Left forelimb (tissue), 1 donor: ENCODE measurements at places on chromosomes 6 and 20.

DNA sequence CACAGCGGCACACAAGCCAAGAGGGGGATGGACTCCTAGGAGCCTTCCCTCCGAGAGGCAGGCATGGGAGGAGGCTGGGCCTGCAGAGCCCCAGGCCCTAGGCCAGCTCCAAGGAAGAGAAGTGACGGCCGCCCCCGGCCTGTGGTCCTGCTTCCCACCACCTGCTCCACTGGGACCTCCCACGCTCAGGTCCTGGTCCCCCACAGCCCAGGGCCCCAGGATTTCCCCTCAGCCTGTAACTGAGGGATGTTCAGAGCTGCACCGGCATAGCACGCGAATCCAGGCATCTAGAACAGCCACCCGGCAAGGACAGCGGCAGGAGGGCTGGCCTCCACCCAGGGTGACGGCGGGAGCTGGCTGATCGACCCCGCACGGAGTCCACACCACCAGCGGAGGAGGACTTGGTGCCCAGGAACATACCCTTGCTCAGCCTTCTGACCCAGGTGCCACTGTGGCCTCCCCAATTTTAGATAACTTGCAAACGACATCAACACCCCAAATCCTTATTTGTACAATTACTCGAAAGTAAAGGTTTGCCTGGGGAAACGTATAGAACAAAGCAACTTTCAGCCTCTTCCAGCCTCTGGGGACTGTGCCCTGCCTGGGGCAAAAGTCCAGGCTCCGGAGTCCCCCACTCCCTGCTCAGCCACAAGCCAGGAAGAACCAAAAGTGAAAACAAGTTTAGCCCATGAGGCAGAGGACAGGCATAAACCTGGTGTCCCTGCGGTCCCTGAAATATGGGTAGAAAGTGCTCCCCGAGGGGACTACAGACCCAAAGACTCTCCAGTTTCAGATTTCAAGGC lies 3.5 kb downstream of the GATA5 start:
- DNase-seq: no peak

- no peak for DNase-seq
Observed at GRCh38 chr6:21003780-21004541, 469.7 kb downstream of the CDKAL1 start.

GRCh38 chr6:155528982-155529453 lies 73.4 kb upstream of the NOX3 start:
- DNase-seq: no peak

DNA sequence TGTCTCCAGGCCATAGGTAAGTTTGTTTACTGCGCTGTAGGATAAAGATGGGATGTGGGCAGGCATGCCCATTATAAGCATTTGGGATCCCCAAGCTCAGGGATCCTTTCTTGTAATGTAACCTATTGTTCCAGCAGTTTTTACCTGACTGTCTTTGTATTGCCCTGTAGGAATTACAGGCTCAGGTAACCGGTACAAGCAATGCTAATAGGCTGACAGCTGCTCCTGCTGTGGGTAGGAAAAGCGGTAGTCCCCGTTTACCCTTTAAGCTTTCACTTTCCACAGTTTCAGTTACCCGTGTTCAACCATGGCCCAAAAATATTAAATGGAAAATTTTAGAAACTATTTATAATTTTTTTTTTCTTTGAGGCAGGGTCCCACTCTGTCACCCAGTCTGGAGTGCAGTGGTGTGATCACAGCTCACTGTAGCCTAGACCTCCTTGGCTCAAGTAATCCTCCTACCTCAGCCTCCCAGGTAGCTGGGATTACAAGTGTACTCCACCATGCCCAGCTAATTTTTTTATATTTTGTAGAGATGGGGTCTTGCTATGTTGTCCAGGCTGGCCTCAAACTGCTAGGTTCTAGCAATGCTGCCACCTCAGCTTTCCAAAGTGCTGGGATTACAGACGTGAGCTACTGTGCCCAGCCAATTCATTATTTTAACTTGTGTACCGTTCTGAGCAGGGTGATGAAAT lies 108.6 kb downstream of the CDYL start:
- DNase-seq: no peak

- no peak for DNase-seq
Observed at GRCh38 chr20:62402456-62403150, 4.5 kb downstream of the CABLES2 start.

DNA sequence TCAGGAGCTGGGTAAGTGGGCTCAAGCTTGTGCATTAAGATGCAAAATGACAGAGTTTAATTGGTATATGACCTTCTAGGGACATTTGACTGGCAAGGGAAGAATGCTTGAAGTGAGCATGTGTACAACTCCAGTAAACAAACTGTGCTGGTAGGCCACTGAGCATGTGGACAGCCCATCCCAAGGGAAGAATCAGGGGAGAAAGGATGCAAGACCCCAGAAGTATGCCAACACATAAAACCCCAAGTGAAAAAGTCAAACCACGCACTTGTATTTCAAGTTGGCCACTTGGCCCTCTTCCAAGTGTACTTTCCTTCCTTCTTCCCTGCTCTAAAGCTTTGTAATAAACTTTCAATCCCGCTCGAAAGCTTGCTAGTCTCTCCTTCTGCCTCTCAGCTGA lies 10.4 kb upstream of the THBD start:
- no peak for DNase-seq

GRCh38 chr6:99603421-99604165 lies 3.0 kb upstream of the PRDM13 start:
- DNase-seq: peak; percentile 79

GRCh38 chr6:29976253-29976587 lies 33.9 kb downstream of the HLA-A start:
- DNase-seq: no peak

GRCh38 chr20:49660912-49661311 lies 52.8 kb downstream of the B4GALT5 start:
- DNase-seq: no peak

GRCh38 chr20:10524643-10525042 lies 89.5 kb downstream of the SLX4IP start:
- DNase-seq: no peak

DNA sequence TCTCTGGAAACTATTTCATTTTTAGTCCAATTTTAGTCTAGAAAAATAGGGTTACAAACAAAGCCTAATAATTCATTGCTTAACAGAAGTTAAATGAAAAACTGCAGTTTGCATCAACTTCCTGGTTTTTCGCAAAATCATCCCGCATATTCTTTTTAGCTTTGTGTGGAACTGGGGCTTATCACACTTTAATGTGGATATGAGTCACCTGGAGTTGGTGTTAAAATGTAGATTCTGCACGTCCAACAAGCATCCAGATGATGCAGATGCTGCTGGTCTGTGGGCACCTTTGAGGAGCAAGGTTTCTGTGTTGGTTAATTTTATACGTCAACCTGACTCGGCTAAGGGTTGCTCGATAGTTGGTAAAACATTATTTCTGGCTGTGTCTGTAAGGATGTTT lies 126.1 kb downstream of the PLCB4 start:
- DNase-seq: no peak

DNA sequence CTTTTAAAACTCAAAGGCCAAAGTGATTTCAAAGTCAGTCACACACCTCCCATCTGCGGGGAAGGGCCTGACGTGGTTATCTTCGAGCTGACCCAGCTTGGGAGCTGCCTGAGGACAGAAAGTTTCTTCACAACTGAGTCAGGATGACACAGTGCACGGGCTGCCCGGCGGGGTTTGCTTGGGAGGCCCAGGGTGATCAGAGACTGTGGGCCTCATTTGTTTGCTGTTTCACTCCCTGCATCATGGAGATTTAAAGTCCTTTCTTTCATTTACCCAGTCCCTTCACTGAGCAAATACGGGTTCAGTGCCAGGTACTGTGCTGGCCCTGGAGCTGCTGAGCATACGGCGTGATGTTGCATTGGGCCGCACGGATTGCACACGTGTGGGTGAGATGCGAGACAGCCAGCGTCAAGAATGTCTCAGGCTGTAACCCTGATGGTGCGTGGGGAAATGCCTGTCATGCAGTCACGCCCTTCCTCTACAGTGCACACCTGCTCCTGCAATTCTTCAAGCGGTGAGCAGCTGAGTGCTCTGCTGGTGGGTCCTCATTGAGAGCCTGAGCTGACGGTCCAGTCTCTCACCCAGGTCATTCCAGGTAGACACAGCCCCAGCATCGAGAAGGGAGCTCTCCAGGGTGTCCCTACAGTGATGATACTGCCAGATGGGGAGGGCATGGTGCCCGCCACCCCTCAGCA lies 82.7 kb upstream of the PMEPA1 start:
- DNase-seq: peak; percentile 54

DNA sequence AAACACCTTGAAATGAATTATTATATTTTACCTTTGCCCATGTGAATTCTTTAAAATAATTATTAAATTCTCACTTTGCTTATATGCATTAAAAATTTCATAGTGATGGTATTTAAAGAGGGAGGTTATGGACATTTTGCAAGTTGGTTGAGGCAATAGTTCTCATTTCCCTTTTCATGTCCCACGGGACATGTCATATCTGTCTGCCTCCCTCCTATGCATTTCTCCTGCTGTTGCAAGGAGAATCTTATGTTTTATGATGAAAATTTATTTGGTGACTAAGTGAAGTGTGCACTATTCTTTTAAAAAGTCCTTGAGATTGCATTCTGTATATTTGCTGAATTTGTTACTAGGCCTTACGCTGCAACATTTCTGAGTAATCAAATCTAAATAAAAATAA lies 67.2 kb downstream of the UTRN start:
- no peak for DNase-seq

DNA sequence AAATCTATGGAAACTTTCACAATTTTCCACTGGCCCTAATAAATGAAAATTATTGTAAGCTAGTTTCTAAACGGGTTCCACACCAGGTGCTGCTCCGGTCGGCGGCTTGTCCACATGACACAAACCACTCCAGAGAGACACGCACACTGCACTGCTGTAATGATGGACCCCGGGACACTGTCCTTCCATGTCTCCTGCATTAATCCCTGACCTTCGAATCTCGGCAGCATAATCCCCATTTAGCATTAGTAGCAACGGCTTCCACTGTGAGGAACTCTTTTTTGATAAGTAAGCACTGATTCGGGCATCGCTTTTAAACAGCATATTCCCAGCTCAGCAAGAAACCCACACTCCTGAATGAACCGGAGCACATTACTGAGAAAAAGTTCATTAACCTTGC lies 43.5 kb downstream of the INSM1 start:
- no peak for DNase-seq

GRCh38 chr20:12925863-12926793 lies 82.6 kb upstream of the SPTLC3 start:
- no peak for DNase-seq

- no peak for DNase-seq
Observed at GRCh38 chr6:830667-831327, 137.9 kb upstream of the EXOC2 start.

DNA sequence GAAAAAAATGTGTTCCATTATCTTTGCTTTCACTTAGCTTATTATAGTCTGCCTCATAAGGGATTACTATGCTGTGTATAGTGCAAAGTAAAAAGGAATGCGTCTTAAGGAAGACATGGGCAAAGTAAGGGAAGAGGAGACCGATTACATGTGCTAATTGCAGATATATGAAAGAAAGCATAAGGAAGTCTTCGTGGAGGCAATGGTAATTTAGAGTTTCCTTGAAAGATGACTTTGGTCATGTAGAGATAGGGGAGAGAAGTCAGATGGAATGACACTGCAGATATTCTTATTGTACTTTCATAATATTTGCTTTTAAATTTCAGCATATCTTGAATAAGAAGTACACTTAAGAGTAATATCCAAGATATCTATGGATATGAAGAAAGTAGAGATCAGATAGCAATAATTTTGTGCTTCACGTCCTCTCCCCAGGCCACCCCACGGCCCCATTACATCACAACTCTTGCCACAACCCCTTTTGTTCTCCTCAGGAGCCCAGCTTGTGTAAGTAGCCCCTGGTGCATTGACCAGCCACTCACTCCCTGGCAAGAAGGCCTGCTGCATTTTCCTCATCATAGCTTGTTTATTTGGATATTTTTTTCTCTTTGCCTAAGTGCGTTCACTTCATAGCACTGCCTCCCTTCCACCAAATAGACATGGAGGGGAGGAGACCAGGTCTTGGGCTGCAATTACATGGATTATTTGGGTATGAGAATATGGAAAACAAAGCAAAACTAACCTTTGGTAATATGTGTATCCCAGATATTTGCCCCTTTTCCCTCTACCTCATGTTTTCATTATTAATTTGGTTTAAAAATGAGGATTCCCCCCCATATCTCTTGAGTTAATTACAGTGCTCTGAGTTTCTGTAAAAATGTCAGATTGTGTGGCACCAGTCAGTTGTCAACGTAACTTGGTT lies 30.7 kb upstream of the COL10A1 start:
- no peak for DNase-seq

DNA sequence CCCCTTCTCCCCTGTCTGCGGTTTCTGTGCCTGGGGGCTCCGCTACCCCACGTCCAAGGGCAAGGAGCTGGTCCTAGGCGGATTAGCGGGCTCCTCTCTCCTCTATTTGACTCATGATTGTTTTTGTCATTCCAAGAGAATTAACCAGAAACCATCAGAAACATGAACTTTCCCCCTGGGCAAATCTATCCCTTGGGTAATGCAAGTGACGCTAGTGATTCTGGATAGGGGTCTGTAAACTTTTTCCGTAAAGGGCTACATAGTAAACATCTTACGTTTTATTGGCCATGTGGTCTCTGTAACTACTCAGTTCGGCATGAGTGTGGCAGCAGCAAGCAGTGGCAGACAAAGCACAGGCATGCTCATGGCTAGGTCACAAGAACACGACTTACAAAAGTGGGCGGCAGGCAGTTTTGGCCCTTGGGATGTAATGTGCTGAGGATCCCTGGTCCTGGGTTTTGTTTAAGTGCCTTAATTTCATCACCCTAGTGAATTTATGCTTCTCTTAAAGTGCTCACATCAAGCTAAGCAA lies 654 bp downstream of the CST11 start:
- DNase-seq: no peak

GRCh38 chr6:148085631-148086331 lies 256.9 kb upstream of the SASH1 start:
- DNase-seq: no peak

DNA sequence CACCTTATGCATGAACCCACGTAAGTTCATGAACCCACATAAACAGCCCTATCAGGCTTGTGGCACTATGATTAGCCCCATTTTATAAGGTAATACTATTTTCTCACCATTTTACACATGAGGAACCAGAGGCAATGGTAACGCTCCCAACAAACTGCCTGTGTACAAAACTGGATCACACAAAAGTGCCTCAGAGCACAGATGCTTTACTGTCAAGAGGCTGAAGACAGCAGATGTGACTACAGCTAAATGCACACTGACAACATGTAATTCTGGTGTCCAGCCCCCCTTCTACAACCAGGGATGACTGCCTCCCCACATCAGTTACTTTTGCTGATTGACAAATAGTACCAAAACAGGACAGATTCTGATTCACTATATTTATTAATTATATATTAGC lies 69.6 kb downstream of the GMDS start:
- no peak for DNase-seq

DNA sequence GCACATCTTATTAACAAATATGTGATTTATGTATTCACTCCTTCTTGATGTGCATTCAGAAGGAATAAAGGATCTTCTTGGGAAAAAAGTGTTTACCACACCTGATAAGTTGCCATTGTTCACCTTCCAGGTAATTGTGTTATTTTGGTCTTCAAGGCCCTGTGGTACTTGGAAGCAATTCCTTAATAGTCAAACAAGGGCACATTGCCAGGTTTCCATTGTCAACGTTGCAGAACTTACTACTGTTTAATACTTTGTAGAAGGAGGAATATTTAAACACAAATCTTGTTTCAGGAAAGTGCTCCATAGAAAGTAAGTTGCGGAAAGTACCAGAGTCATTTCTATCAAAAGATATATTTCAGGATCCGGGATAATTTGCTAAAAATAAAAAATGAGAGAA lies 129.5 kb upstream of the SGK1 start:
- DNase-seq: no peak
